Cardiac fibroblast (primary cell): ENCODE measurements at places on chromosomes 6 and 20.

- DNase-seq = no peak
Observed at GRCh38 chr6:109483735-109484057, 677 bp upstream of the ZBTB24 start.

GRCh38 chr20:645318-646106 is 7.5 kb downstream of the SRXN1 start:
- peak; percentile 76 for DNase-seq

GRCh38 chr20:22385602-22386305 is 198.6 kb downstream of the FOXA2 start:
- no peak for DNase-seq

GRCh38 chr6:164095056-164095455 is 680.5 kb downstream of the QKI start:
- no peak for DNase-seq

GRCh38 chr20:53210931-53211330 is 238.8 kb downstream of the TSHZ2 start:
- DNase-seq = no peak

DNA sequence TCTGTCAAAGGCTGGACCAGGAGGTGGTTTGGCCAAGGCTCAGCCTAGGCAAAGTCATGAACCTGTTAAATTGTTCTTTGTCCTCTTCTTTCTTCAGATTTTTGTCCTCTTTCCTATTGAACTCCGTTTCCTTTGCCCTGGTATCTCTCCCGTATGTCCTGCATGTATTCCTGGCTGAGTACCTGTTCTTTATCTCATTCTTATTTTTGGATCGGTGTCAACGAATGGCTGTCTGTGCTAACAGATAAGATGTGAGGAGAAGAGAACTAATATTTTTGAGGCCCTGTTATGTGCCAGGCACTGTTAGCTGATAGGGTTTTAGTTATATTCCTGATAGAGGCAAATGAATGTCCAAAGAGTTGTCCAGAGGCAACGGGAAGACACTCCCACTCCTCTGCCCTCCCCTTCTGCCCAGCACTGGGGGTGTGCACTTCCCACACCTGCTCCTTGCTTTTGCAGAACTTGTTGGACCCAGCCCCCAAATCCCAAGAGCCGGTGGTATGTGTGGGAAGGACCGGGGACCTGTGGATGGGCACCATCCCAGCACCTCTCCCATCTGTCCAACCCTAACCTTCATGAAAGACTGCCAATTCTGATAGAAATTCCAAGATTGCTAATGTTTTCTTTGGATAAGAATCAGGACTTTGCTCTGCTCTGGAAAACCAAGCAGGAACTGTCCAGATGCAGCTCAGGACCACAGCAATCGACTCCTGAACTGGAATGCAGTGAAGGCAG is 20.6 kb downstream of the MMP24OS start:
- DNase-seq = no peak

GRCh38 chr6:149714442-149714841 is 3.5 kb downstream of the LATS1 start:
- no peak for DNase-seq

GRCh38 chr20:1160991-1161390 is 23.8 kb downstream of the TMEM74B start:
- no peak for DNase-seq

- no peak for DNase-seq
Observed at GRCh38 chr6:36888654-36889481, 3.1 kb downstream of the C6orf89 start.

DNA sequence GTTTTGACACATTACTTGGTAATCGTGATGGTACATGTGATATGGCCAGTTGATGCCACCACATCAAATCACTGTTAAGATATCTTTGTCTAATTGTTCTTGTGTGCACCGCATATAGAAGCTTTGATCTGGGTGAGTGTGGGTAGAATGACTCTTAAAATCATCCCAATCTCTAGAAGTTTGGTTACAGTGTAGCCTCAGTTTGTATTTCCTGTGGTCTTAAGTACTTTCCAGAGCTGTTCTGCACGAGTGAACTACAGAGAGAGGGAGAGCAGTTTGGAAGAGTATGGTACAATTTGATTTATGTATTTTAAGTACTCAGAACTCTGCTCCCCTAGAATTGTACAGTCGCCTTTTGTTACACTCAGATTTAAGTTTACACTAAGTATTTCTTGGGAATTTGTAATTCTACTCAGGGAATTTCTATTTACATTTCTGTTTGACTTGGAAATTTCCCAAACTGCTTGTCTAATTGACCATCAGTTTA is 37.5 kb downstream of the SNX9 start:
- peak; percentile 22 for DNase-seq

DNA sequence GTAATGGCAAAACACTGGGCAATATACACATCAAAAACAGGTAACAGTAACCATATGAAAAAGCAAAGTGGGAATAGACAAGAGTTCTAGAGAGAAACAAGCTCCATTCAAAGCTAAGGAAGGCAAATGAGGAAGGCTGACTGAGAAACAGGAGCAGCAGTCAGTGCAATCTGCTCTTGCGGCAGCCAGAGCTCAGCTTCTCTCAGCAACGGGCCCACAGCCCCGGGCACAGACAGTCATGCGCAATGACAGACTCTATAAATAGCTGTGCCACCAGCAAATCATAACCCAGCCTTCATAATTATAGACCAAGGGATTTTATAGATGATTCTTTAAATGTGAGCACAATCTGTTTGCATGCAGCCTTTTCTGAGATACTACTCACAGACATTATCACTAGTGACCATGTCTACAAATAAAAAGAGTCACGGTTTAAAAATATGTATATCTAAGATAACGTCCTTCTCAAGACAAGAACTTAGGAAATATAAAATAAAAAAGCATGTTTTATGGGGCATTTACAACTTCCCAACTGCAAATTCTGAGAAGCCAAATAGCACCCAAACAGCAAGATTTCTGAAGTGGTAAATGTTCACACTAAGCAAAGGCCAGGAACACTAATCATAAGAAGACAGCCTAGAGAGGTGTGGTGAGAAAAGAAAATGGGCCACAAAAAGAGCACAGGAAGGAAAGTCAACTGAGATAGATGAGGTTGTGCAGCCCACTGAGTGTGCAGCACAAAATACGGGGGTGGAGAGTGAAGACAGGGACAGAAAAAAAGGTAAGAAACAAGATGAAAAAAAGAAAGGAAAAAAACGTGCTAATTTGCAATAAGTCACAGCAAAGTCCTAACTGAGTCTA is 39.9 kb upstream of the BEND6 start:
- no peak for DNase-seq

DNA sequence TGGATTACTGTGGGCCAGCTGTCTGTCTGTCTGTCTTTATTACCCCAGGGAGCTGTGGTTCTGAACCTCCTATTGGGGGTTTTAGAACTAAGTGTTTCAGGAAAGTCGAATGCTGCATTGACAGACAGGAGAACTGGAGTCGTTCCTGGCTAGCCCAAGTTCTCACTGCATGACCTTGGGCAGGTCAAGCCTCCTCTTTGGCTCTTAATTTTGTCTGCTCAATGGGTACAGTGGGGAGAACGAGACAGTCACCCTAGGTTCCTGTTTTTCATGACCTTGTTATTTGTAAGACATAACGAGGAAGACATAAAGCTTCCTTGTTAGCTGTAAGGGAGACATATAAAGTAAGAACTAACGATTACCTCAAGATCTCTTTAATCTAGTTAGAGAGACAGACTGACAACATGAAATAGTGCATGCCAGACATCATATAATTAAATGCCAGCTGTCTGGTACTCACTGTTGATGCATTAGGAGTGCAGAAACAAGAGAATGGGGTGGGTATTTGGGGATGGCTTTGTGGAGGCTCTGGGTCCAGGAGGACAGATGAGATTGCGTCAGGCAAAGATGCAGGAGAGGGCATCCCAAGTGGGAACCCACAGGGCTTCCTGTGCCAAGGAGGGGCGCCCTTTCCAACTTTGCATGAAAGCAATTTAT is 3.7 kb upstream of the CCDC167 start:
- DNase-seq = no peak

- DNase-seq = no peak
Observed at GRCh38 chr6:156545021-156545420, 232.2 kb upstream of the ARID1B start.

DNA sequence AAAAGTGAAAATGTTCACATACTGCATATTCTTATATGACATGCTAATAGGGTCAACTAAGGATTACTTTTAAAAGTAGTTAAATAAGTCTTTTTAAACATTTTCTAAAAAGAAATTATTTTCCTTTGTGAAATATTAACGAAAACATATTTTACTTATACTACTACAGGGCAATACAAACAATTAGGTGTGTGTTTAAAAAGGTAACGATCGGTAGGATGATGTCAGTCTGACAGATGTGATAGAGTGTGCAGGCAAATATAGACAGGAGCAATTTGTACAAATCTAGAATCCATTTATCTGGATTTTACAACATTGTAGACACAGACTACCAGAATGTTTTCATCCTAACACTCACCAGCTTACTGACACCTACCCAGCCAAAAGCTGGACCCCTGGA is 257.5 kb downstream of the FOXC1 start:
- no peak for DNase-seq

DNA sequence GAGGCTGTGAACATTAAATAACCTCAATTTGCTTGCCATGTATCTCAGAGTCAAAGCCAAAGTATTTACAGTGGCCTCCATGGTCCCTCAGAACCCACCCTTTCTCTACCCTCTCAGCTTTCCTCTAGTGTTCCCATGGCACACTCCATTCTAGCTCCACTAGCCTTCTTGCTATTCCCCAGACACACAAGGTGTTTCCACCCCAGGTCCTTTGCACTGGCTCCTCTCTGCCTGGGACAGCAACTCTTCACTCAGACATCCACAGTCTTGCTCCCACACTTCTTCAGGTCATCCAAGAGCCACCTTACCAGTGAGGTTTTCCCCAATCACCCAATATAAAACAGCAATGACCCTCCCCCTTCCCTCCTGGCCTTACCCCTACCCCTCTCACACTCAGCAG is 56.5 kb upstream of the PLEKHG1 start:
- no peak for DNase-seq

DNA sequence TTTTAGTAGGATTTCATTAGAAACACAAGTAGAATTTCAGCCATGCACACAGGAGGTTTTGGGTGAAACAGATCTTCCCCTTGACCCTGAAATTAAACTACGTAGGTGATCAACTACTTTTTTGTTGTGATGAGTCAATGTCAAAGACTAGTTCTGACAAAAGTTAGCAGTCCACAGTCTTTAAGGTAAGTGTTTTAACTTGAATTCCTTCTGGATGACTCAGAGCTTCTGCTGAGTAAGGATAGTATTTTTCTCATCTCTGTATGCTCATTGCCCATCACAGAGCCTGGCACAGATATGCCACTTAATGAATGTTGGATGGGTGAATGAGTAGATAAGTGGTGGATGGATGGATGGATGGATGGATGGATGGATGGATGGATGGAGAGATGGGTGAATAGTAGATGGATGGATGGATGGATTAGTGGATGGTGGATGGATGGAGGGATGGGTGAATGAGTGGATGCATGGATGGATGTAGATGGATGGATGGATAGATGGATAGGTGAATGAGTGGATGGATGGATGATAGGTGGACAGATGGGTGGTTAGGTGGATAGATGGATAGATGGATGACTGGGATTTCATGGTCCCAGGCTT is 165.3 kb downstream of the ZMYND8 start:
- peak; percentile 37 for DNase-seq

- DNase-seq = no peak
Observed at GRCh38 chr20:38872036-38872435, 54.2 kb upstream of the FAM83D start.

DNA sequence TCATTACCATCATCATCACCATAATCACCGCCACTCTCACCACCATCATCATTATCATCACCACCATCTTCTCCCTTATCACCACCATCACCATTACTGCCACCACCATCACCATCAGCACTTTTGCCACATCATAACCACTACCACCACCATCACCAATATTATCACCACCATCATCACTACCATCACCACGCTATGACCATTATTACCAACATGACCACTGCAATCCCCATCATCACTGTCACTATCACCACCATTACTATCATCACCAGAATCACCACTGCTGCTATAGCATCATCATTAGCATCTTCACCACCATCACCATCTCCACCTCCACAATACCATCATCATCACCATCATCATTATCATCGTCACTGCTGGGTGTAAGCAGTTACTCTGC is 25.6 kb downstream of the CST1 start:
- DNase-seq = no peak

GRCh38 chr6:53813801-53814200 is 19.0 kb downstream of the LRRC1 start:
- DNase-seq = no peak

- no peak for DNase-seq
Observed at GRCh38 chr20:48782053-48782452, 45.7 kb downstream of the PREX1 start.

DNA sequence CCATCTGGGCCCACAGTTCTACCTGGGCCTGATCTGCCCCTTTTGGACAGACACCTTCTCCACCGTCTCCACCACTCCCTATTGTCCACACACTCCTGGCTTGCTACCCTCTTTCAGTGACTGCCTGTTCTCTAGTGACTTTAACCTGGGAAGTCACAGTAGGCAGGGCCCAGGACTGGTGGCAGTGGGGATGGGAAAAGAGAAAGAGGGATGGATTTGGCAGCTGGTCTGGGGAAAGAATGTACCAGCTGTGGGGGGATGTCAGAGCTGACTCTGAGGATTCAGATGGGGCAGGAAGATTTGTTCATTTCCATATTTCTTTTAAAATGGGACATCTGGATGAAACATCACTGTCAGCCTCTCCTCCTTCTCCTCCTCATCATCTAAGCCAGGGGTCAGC is 85.5 kb downstream of the SULF2 start:
- DNase-seq = no peak

- no peak for DNase-seq
Observed at GRCh38 chr20:2637246-2637645, 15.2 kb upstream of the NOP56 start.

GRCh38 chr6:167750956-167751358 is 75.8 kb upstream of the AFDN start:
- no peak for DNase-seq

- no peak for DNase-seq
Observed at GRCh38 chr6:92820601-92821000, 598.8 kb downstream of the EPHA7 start.

DNA sequence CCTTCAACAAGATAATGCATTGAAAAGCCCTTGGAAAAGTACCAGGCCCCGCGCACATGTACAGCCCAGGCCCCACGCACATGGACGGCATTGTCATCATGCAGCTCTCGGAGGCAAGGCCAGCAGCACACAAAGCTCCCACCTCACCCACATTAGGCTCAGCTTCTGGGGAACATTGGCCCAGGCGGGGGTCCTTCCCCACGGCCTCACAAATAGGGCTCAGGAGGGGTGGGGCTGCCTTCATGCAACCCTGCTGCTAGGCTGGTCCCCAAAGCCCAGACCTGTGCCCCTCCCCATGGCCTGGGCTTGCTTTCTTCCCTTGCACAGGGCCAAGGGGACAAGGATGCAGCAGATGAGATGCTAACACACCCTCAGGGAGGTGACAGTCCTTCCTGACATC is 26.7 kb downstream of the NPEPL1 start:
- no peak for DNase-seq

GRCh38 chr6:160137130-160137988 is 15.7 kb downstream of the SLC22A1 start:
- DNase-seq = no peak
